Left lung (tissue), 14 donors: ENCODE measurements at places on chromosomes 11 and 22.

GRCh38 chr11:58513747-58514367 is 6.0 kb upstream of the OR5B21 start:
- DNase-seq, result peak; percentile 43

DNA sequence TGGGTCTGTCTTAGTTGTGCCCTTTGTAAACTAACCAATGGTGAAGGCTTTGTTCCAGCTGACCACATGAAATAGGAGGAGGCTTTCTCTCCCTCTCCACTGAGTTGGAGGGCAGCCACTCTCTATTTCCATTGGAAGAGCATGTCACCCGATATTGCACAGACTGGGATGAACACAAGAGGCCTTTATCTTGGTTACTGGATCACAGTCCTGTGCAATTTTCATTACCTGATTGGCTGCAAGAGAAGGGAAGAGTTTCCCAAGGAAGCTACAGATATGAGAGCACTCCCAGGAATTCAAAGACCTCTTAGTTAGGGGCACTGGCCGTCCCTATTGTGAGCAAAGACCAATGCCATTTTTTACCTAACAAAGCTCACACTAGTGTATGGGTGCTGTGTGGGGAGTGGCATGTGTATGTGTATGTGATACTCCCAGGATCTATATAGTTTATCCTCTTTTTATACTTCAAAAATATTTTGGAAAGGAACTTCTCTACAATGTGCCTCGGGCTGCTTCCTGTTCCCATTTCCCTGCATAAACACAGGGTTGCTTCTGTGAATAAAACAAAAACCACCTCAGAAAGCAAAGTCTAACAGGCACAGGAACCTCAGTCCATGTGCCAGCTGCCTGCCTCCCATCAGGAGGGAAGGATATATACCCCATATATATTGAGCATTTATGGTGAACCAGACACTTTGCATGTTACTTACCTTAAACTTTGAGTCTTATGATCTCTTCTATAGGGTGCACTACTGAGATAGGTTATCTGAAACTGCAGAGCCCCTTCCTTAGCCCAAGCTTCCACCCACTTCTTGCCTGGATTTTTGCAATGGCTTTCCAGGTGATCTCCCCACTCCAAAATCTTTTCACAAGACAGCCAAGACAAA is 126.5 kb downstream of the RASSF10 start:
- DNase-seq, result no peak

GRCh38 chr11:22263613-22264012 is 70.7 kb downstream of the ANO5 start:
- no peak for DNase-seq

DNA sequence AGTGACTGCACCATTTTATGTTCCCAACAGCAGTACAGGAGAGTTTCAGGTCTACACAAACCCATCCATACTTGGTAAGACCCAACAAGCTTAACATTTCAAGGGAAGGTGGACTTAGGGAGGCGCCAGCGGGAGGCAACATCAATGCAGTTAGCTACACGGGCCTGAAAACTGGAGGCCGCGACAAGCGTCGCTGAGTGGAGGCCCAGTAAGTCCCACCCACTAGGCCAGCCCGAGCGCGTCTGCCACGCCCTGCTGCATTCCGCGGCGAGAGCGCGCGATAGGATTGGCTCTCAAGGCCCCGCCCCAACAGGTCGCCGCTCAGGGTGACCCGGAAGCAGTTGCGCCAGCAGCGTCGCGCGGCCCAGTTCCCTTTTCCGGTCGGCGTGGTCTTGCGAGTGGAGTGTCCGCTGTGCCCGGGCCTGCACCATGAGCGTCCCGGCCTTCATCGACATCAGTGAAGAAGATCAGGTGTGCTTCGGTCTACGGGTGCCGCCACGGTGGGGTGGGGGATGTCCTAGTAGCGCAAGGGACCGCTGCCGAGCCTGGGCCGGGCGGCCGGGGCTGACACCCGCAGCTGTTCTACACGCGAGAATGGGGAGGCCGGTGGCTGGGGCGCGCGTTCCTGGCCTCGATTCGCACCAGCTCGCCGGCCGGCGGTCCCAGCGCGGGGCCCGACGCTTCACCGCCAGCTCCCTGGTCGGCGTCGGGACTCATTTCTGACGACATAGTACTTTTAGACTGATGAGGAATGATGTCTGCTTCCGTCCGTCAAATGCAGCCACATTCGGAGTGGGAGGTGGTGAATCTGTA is at the start of gene EIF3M:
Gene EIF3M (plus strand): TSS at position 373 of the 813 bp plus-strand sequence. CDS start 57 bp downstream, at position 430.
- peak; percentile 92 for DNase-seq

DNA sequence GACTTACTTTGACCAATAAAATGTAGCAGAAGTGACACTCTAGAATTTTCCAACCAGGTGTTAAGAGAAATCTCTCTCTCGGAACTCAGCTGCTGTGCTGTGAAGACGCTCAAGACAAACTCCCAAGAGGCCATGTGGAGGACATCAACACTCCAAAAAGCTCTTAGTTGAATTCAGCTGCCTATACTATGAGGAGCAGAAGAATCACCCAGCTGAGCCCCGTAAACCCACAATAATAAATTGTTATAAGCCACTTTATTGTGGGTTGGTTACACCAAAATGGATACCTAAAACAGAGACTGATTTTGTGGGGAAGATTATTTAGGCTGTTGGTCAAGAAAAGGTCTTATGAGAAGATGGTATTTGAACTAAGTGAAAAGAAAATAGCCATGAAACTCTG is 44.1 kb upstream of the FSHB start:
- no peak for DNase-seq

GRCh38 chr22:46043816-46044620 is 67.1 kb upstream of the WNT7B start:
- no peak for DNase-seq

DNA sequence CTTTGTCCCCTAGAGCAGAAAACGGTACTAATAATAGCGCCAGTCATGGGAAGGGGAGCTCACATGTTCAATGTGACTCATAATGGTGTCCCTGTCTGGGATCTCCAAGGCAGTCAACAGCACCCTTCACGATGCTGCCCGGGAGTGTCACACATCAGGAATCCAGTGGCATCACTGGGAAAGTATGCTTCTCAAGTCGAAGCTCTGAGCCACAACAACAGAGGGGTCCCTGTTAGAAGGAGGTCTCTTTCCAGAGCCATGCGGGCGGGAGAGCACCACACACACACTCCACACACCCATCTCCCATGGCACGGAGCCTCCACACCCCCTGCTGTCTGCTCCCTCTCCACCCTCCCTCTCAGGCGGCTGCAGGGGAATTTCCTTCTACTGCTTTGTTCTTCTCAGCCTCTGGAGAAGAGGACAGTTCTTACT is 119.7 kb downstream of the ETS1 start:
- DNase-seq, result no peak

- DNase-seq, result no peak
Measured at GRCh38 chr11:106331176-106331575, 253.7 kb downstream of the AASDHPPT start.

DNA sequence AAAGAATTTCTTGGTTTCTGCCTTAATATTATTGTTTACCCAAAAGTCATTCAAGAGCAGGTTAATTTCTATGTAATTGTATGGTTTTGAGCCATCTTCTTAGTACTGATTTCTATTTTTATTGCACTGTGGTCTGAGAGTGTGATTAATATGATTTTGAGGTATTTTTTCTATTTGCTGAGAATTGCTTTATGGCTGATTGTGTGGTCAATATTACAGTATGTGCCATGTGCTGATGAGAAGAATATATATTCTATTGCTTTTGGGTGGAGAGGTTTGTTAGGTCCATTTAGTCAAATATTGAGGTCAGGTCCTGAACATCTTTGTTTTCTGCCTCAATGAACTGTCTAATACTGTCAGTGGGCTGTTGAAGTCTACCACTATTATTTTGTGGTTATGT is 20.7 kb upstream of the RAB38 start:
- DNase-seq, result no peak

GRCh38 chr11:2527621-2528291 is 82.9 kb downstream of the KCNQ1 start:
- DNase-seq, result peak; percentile 63

DNA sequence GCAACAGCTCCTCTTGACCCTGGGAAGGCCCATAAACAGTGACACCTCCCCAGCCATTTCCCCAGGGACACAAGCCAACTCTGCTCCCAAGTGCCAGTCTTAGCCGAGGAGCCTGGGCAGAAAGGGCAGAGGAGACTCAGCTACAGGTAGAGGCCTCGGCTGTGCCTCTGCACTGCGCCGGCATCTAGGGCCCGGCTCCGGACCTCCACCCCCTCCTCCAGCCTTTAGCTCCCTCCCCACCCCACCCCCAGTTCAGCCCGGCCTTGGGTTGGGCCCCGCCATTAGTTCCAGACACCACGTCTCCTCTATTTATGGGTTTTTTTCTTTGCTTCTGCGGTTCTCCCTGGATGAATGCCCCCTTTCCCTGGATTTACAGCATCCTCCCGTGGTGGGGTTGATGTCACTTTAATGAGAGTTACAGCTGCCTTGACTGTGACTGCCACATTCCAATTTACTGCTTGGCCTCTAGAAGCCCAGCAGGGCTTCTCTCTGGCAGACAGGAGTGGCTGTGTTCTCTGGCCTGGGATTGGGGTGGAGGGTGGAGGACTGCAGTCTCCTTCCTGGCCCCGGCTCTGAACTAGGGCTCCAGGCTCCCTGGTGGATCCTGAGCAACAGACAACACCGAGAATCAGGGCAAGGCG is 13.5 kb upstream of the OAF start:
- DNase-seq, result no peak

DNA sequence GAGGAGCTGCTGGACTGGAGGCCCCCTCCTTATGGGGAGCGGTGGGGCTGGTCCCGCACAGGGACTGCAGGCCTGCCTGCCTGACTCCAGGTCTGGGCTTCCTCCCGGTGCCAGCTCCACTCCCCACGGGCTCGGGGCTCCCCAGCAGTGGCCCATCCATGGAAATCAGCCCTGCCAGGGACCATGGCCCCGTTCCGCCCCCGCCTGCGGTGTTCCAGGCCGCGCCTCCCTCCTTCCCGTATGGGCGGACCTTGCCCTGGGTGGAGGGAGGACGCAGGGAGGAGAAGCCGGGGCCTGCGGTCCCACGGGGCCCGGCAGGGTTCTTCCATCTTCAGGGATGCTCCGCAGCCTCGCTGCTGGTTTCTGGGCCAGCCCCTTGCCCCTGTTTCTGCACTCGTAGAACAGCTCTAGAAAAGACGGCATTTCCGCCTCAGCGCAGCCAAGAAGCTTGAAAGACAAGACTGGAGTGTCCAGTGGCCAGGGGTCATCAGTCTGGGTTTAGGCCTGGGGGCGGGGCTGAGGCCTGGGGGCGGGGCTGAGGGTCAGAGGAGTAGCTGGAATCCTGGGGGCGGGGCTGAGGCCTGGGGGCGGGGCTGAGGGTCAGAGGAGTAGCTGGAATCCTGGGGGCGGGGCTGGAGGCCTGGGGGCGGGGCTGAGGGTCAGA is 1330.6 kb downstream of the BRD1 start:
- DNase-seq, result peak; percentile 70

- DNase-seq, result no peak
Measured at GRCh38 chr11:134682577-134682976, 270.5 kb upstream of the B3GAT1 start.

- peak; percentile 61 for DNase-seq
Measured at GRCh38 chr11:134541355-134541754, 129.3 kb upstream of the B3GAT1 start.

DNA sequence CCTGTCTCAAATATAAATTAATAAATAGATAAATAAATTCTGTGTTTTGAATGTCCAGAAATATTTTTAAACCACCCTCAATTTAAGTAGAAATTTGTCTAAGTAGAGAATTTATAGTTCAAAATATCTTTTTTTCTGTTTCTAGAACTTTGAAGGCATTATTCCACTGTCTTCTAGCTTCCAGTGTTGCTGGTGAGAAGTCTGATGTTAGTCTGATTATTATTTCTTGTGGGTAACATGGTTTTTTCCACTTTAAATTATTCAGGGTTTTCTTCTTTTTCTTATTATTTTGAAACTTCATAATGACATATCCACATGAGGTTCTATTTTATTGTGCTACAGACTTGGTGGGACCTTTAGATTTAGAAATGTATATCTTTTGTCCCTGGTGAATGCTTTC is 46.4 kb upstream of the HEPHL1 start:
- no peak for DNase-seq

DNA sequence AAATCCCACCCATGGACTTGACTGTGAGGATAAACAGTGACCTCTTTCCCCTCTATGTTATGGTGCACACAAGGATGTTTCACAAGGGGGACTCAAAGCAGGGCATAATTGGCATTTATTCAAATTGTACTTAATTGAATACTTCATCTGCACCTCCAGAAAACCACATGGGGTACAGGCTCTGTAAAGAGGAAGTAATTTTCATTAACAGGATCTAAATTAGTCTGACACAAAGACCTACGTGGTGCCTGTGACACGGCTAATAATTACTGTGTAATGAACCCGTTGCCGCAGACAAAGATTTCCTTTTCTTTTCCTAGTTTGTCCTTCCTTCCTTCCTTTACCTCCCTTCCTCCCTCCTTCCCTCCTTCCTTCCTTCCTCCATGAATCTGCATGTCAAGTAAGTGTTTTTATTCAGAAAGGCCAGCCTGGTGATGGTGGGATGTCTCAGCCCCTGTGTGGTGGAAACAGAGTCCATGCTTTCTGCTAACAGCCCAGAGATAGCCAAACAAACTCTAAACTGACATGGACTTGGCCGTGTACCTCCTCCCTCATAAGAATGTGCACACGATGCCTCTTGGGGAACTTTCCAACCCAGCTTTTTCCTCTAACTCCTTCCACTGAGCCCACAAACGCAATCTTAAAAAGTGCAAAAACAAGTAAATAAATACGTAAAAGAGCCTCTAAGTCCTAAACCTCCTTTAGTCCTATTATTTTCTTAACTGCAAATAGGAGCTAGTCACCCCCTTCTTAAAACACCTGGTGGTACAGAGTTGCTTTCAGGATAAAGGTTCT is 118.8 kb downstream of the INSC start:
- no peak for DNase-seq

DNA sequence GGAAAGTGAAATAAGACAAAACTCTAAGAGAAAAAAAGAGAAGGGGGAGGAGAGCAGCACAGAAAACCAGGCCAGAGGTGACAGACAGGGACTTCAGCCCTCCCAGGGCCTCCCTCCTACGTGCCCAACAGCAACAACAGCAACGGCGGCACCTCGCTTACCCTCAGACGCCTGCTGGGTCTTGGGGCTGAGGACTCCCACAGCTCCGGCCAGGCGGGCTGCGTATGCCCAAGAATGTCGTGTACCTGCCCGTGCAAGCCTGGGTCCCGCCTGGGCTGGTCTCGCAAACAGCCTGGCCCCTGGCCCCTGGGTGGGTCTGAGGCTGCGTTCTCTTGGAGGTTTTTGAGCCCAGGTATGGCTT is 30.5 kb downstream of the ARAP1 start:
- DNase-seq, result peak; percentile 85

DNA sequence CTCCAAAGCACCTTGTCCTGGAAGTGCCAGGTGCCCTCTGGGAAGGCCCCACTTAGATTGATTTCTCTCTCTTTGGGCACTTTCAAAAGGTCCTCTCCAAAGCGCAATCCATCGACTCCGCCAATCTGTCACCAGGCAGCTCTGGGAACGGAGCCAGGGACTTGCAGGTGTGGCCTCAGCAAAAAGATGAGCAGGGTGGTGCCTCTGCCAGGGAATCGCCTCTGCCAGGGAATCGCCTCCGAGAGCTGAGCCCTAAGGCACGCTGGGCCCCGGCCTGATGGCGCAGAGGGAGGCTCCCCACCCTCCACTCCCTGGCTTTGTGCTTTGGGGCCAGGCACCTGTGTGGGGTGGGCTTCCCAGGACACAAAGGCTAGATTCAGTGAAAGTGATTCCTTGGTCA is 1391.3 kb downstream of the TBC1D22A start:
- no peak for DNase-seq
